ENCODE measurements at places on chromosomes 11 and 22.

DNA sequence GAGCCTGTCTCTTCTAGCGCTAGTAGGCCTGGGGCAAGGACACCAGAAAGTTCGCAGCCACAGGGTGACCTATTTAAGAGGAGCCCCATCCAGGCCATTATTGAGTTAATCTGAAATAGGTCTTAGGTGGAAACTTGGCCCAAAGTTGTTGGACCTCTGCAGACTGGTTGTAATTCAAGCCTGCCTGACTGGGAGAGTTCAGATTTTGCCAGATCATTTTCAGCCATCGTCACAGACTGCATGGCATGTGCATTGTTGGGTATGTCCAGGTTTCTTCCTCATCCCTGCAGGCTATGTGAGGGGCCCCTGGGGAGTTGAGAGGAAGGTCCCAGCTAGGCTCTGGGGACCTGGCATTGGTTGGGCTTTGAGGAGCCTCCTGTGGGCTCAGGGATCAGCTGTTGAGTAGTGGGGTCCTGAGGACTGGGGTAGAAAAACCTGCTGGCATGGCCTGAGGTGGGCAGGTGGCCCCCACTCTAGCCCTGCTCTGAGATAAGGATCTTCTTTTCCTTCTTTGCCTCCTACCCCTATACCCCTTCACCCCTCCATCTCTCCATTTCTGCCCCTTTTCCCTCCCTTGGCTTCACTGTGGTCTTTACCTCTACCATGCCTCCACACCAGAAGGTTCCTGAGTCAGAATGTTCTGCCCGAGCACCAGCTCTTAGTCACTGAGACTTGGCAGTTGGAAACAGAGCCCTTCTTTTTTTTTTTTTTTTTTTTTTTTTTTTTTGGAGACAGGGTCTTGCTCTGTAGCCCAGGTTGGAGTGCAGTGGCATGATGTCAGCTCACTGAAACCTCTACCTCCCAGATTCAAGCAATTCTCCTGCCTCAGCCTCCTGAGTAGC is 112.7 kb downstream of the MORC2 start:
- no peak for DNase-seq

DNA sequence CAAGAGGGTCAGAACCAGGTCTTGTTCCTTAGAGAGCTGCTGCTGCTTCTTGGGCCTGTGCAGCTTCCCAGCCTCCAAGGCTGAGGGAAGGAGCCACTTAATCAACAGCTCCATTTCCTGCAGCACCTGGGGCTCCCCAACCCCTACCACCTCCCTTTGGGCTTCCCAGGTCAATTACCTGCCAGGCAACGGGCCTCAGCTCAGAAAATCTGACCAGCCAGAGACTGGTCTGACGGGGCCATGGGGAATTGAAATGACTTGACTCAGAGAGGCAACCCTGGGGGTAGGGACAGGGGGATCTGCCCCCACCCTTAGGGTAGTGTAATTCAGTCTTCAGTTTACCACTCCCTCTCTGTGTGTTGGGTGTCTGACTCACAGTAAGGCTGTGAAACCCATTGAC is 4.7 kb upstream of the MAJIN start:
- no peak for DNase-seq

DNA sequence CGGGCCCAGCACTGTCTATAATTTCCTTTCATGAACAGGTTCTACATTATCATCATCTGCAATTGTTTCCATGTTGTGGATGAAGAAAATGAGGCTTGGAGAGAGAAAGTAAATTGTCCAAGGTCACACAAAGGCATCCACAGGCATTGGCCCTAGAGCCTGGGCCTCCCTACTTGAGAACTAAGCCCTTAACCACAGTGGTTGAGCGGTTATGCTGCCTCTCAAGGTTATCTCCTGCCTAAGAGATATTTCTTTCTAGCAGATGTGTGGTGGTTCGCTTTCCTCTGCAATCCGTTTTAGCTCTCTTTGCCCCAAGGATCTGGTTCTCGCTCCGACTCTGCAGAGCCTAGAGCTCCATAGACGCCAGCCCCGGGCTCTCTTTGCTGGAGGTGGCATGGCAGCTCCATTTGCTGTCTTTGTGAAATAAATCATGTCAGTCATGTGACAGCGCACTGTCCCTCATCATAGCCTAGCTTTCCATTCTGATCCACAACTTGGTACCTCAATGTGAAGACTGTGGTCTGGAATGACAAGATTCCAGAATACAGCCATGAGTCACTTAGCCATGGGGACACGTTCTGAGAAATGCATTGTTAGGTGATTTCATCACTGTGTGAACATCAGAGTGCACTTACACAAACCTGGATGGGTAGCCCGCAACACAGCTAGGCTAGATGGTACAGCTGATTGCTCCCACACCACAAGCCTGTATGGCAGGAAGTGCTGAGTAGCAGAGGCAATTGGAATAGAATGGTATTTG is 27.2 kb downstream of the RPS6KA4 start:
- peak; percentile 92 for DNase-seq

DNA sequence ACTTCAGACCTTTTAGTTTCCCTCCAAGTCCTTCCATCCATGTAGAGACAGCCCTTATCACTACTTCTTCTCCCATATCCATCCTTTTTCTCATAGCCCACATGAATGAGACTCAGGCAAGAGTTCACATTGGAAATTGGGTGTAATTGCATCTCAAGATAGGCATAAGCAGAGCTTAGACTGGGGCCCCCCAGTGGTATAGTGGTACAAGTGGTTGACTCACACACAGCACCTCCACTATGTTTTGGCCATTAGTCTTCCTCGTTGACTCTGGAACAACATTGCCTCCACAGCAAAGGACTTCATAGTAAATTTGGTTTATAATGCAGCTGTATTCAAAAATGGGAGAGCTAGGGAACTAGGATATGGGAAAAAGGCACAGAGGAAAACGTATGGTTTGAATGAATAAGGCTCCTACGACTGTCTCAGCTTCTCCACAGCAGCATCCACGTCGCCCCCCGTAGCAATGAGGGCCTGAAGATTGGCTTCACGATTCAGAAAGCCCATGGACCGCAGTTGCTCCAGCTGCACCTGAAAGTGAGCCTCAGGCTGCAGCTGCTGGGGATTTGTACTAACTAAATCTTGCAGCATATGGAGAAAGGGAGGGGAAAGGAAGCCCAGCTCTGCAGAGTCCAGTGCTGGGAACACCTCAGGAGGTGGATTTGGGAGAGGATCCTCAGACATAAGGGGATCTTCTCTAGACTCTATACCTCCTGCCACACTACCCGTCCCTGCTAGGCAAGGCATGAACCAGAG is 2.4 kb downstream of the UBQLN3 start:
- no peak for DNase-seq

DNA sequence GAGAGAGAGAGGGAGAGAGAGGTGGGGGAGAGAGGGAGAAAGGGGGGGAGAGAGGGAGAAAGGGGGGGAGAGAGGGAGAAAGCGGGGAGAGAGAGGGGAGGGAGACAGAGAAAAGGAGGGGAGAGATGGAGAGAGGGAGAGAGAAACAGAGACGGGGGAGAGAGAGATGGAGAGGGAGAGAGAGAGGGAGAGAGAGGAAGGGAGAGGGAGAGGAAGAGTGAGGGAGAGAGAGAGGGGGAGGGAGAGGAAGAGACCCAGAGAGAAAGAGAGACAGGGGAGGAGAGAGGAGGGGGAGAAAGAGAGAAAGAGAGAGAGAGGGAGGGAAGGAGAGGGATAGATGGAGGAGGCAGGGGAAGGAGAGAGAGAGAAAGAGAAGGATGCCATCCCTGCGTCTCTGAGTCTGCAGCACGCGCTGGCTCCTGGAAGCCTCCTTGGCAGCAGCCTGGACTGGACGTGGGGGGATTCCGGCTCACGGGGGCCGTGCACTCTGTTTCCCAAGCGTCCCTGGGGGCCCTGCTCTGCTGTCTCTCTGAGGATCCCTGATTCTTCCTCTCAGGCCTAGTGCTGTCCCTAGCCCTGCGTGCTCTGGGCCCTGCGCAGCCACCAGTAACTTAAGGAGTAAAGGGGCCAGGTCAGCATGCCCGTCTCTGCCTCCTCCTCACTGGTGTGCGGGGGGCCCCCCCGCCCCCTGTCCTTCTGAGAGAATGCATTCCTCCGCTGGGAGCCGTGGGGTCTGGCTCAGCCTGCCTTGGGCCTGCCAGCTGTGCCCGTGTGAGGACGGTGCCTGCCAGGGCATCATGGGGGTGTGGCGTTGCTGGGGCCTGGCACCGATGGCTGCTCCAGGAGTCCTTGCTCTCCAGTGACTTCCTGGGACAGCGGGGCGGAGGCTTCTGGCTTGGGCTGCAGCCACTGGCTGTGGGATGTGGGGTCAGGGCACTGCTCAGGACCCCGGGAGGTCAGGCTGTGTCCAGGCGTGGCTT is 429.5 kb downstream of the TBC1D22A start:
- peak; percentile 52 for DNase-seq
